ENCODE measurements at places on chromosomes 5 and 9. TPM values are rescaled to one million over a fixed set of nuclear protein-coding genes. Genes with fewer than 3 reads are reported as not detected.

DNA sequence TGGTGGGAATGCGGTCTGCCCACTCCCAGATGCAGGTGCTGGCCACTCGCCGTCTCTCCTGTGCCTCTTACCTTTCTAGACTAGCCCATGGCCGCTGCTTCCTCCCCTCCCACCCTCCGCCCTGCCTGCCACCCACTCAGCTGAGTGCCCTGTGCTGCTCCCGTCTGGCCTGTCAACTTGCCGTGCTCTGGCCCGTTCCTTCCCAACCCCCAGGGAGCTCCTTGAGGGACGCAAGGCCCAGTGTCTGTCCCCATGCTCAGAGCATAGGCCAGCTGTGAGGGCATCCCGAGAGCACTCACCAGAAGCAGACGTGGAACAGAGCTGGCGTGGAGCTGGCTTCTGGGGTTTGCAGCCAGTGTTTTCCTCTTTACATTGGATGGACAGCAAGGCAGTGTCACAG lies 20.2 kb downstream of the HNRNPH1 start:
- DNase-seq = no peak

DNA sequence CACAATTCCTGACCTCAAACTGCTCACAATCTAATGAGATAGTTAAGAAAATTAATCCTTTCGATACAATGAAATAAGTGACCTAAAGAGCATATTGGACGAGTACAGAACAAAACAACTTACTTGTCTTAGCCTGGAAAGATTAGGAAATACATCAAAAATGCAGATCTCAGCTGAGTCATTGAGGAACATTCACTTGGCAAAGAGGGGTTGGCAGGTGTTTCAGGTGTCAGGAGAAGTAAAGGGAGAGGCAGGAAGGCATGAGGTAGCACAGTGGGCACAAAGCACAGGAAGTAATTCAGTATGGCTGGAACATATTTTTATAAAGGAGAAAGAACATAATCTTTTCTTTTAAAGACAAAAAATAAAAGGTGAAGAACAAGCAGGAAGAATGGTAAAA lies 628.8 kb upstream of the RGMB start:
- DNase-seq = no peak

GRCh38 chr5:155587458-155587857 lies 573.9 kb downstream of the KIF4B start:
- DNase-seq = no peak

DNA sequence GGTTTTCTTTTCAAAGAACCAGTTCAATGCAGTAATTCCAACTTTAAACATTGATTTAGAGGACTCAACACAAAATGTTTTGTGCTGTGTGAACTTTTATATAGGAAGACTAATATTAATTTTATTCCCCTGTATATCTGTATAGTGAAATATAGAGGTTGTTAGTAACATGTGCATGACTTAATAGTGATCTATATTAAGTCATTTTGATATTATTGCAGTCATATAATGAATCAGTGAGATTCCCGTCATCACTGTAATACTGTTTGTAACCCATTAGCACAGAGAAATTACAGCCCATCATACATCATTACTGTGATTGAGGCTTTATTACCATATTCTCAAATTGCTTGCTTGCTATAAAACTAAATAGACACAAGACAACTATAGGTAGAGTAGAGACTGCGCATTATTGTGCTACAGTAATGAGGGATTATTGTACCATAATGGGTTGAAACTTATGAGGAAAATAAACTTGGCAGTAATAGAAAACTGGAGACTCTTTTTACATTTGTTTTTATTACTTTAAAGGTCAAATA lies 170.7 kb downstream of the RANBP17 start:
- no peak for DNase-seq

DNA sequence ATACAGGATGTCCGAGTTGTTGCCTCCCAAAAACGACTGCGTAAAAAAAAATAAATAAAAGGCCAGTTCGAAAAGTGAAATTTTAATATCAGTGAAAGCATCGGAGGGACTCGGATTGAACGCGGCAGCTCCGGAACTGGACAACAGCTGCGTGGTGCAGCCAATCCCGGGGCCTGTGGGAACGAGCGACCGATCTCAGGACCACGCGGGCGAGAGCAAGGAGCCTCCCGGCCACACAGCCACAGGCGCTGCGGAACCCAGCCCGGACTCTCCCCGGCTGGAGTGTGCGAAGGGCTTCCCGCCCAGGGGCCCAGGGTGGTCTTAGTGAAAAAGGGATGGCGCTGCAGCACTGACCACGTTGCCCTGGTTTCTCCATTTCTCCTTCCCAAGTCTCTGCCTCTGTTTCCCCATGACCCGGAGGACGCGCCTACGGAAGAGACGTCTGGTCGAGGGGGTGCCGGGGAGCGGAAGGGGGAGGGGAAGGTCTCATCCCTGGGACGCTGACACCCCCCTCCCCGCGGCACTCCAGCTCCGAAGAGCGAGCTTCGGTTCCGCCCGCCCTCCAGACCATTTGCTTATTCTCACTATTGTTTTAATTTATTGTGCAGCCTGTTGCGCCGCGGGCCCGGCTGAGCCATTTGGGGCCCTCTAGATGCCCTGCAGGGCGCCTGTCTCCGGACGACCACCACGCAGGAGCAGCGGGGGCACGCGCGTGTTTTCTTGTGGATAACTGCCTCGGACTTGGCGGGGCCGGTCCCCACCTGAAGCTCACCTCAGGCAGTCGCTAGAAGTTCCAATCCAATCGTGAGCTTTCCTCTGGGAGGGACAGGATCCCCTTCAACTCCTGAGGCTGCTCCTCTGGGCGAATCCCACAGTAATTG lies 303.0 kb downstream of the PARP8 start:
- no peak for DNase-seq

DNA sequence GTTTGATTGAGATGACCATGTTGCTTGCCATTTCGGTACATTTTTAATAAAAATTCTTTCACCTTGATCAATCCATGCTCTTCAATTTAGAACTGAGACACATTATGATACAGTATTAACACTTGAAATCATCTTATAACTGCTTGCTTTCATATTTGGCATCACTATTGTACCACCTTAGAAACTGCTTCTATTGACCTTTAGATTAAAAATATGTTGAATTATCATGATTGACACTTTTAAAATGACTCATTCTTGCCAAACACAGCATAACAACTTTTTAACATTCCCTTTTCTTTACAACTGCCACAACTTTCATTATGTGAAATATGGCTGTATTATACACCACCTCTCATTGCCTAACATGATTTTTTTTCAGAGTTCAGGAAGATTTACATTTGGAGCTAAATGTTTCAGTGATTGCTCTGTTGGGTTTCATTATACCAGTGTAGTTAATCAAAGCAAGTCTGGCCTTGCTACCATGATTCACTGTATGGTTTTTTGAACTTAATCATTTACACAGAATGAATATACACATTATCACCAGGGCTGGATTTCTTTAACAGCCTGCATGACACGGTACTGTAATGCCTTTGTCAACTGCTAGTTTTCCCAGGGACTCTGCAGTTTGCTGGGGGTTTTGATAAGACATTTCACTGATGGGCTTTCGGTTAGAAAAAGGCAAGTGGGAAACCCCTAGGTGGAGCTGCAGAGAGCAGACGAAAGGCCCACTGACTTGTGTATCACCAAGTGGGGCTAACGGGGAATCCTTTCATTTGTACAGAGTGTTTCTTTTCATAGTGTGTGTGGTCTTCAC lies 93.6 kb upstream of the TLE4 start:
- no peak for DNase-seq

DNA sequence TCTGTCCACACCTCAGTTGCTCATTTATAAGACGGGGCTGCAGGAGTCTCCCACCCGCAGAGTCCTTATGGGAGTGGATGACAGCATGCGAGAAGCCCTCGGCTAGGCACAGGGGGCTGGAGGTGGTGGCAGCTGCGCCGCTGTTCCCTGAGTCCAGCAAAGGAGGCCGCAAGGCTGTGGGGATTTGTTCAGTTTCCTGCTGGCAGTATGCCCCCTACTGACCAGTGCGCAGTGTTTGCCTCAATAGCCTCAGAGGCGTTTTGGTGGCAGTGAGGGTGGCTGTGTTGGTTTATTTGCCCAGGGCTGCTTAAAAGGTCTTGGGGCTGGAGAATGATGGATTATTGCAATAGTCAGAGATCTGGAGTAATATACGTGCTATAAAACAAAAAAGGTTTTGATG lies 176.3 kb upstream of the OTULINL start:
- no peak for DNase-seq

DNA sequence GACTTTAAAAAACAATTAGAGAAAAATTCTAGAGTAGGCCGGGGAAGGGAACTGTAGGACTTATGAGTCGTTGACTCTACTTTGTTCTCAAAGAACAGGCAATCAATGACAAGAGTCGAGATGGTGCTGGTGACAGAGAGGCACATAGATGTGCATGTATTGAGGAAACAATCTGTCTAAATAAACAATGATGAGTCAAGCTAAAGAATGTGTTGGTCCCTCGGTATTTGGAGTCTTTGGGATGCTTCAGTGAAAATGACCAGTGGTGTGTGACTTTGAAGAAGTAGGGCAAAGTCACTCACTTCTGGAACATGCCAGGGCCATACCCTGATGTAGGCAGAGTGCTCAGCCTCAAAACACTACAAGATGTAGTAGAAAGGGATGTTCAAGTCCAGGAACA lies 288.1 kb upstream of the PANK3 start:
- no peak for DNase-seq

TERT gene
- not detected for total RNA-seq

GRCh38 chr5:168328814-168329213 lies 37.4 kb downstream of the WWC1 start:
- no peak for DNase-seq

GKAP1 gene
- total RNA-seq = 18.3 TPM

GRCh38 chr5:171264843-171265242 lies 44.2 kb upstream of the TLX3 start:
- no peak for DNase-seq

GRCh38 chr9:14314424-14314928 lies 535 bp upstream of the NFIB start:
- peak; percentile 79 for DNase-seq

DNA sequence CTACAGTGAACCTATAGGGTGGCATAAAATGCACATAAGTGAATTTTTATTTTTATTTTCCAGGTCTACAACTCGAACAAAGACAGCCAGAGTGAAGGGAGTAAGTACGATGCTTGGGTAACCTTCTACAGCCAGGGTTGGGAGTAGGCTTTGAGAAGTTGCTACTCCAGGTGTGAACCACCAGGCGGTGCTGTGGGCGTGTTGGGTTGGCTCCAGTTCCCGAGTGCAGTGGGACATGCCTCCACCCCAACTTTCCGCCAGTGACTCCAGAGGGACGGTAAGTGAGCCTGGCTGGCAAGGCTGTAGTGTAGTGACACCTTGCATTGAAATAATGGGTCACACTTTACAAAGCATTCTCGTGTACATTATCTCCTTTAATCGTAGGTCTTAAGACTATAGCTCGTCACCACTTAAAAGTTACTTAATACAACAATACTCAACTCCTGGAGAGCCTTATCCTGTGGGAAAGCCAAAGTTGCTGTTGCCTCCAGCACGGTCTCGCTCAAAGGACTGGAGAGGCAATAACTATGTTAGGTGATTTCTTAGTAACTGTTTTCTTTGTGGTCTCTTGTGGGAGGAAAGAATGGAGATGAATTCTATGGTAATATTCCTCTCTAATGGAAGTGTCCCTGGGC lies 244.0 kb downstream of the ARHGAP26 start:
- no peak for DNase-seq

PCDHGA3 gene
- 5.0 TPM for total RNA-seq

- no peak for DNase-seq
These were observed 24.7 kb downstream of the NR5A1 start for GRCh38 chr9:124482431-124483031.

DNA sequence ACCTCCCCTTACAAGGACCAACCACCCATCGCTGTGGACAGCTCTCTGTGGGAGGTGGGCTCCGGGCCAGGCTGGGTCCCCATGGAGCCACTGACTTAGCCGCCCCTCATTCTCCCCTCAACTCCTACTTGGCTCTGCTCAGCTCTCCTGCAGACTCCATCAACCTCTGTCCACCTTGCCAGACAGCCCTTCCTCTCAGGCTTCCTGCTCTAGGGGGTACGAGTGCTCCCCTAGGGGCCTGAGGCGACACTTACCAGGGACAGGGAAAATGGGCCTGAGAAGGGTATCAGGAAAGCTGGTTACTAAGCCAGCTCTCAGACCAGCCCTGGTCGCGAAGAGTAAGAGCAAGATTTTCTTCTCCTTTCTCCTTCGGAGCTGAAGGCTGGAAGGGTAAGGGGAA lies 43.9 kb downstream of the SHB start:
- no peak for DNase-seq

GRCh38 chr9:68961587-68961986 lies 52.3 kb downstream of the PRKACG start:
- no peak for DNase-seq

INSL4 gene
- not detected for total RNA-seq

GRCh38 chr9:38017149-38017884 lies 51.7 kb downstream of the SHB start:
- DNase-seq = peak; percentile 72

BNC2 gene
- total RNA-seq = 55.1 TPM

DNA sequence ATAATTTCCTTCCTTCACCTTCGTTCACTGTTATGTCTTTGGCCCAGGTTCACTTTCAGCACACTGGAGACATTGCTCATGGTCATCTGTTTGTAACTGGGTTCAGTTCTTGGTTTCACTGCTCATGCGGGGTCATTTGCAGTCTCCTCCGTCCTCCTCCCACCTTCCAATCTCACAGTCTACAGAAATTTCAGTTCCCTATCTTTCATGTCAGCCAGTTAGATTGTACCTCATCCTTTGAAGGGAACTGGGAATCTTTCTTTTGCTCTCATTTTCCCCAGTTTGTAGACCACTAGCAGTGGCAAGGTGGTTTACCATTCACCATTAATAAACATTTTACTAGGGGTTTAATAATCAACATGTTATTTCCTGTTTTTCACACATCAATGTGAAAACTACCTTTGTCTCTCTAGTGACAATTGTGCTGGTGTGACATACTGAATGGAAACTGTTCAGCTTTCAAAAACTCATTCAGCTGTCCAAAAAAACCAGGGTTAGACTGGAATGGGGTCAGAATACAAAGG lies 100.9 kb upstream of the IL6ST start:
- DNase-seq = no peak

DNA sequence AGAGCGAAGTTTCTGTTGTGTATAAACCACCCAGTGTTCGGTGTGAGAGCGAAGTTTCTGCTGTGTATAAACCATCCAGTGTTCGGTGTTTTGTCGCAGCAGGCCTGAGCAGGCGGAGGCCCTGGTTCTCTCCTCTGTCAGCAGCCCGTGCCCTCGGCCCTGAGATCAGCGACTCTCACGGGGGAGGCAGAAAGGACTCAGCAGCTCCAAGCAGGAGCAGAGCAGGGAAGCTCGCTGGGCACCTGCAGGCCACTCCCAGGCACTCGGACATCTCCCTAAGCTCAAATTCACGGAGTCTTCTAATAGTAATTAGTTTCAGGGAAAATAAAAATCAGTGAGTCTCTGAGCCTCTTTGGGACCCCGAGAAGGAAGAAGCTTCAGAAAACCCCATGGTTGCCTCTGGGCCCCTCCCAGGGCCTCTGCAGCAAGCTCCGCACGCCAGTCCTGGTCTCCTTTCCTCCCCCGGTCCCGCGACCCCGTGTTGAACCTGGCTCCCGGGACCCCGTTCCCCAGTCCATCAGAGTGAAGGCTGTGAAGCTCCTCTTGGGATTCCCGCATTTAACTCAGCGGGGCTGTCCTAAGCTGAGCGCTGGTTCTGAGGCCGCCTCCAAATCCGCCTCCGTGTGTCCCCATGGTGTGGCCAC lies 81.9 kb upstream of the ADAMTS2 start:
- DNase-seq = no peak

Measured in left cardiac atrium (tissue), 4 donors.